ENCODE measurements at places on chromosomes 1 and 21.

- DNase-seq: no peak
Measured at GRCh38 chr1:28644494-28644893, 1.6 kb upstream of the TAF12 start.

DNA sequence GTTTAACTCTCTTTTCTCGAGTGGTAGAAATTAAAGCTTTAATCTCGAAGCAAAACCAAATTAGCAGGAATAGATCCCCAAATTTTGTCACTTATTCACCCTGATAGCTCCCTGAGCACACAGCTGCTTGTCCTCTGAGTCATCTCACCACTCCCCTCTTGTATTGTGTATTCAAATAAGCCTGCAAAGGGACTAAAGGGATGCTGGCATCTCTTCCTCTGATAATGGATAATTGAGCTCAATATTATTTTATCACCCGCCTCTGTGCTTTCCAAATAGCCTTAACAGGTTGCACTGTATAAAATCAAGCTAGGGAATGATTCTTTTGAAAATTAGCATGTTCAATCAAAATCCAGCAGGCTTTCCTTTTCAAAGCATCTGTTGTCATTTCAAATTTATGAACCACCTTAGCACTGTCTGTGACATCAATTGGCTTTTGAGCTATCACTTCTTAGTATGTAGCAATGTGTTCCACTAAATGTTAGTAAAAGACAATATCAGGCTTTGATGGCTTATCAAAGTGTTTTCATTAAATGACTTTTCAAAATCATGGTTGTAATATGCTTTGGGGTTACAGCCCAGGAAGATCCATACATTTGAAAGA is 561.6 kb downstream of the PLA2G4A start:
- DNase-seq: no peak

GRCh38 chr1:156124557-156125483 is 10.3 kb downstream of the LMNA start:
- DNase-seq: no peak

DNA sequence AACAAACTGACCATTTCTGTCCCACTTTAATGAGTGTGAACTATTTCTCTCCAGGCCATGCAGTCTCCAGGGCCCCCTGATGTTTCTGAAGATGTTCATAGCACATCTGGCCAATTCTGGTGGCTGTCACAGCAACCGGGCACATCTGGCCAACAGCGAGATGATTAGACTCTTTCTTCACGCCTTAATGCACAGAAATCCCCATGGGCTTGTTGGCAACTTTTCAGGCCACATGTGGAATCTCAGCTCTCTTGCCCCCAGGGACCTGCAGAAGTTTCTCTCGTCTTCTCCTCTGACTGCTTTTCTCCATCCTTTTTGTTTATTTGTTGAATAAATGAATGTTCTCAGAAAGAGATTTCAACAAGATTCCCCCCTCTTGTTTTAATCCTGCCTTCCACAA is 71.2 kb upstream of the HMGB4 start:
- no peak for DNase-seq

GRCh38 chr1:14761291-14762153 is 163.0 kb downstream of the KAZN start:
- DNase-seq: no peak

DNA sequence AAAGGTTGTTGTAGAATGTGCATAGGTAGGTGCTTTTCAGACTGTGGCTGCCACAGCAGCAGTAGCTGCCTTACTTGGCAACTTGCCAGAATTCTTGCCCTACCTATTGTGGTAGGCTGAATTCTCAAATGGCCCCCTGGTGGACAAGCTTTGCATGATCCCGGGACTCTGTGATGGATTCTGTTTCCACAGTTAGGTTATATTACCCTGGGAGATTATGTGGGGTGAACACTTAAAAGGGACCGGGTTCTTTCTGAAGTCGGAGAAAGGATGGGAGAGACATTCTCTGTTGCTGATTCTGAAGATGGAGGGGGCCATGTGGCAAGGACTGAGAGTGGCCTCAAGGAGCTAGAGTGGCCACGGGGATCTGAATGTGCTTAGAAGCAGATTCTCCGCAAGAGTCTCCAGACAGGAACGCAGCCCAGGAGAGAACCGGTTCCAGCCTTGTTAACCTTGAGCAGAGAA is 32.1 kb upstream of the KCNE1 start:
- no peak for DNase-seq

DNA sequence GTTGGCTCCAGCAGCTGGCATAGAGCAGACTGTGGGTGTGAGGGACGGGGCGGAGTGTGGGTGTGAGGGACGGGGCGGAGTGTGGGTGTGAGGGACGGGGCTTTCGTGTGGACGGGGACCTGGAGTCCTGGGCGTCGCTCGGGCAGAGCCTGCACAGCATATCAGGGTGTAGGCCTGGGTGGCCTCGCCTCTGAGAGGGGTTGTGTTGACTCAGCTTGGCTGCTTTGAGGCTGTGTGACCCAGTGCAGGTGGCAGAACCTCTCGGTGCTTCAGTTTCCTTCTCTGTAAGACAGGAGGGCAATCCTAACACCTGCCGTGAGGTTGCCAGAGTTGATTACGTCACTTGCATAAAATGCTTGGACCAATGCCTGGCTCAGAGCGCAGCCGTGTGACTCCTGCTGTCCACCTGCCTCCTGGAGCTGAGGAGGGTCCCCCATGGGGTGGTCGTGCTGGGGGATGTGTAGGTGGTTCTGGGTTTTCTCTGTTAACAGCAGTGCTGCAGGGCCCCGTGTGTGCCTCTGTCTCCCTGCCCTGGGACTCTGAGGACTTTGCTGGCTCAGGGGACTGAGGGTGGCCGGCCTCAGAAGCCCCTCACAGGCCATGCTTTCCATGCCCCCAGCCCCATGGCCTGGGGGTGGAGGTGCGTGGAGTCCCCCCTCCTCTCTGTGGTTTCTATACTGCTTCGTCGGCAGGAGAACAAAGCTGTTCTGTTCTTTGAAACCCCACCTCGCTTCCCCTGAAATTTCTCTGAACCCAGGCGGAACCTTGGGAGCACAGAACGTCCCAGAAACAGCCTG is 15.4 kb downstream of the PDXK start:
- no peak for DNase-seq

DNA sequence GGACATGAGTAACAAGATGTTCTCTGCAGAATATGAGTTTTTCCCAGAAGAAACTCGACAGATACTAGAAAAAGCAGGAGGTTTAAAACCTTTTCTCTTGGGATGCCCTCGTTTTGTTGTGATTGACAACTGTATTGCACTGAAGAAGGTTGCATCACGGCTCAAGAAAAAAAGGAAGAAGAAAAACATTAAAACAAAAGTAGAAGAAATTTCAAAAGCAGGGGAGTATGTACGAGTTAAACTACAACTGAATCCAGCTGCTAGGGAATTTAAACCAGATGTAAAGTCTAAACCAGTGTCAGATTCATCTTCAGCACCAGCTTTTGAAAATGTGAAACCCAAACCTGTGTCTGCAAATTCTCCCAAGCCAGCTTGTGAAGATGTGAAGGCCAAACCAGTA is 92.5 kb downstream of the TTC3 start:
- DNase-seq: no peak

- DNase-seq: no peak
Measured at GRCh38 chr1:170225781-170226530, 80.2 kb downstream of the NTMT2 start.

DNA sequence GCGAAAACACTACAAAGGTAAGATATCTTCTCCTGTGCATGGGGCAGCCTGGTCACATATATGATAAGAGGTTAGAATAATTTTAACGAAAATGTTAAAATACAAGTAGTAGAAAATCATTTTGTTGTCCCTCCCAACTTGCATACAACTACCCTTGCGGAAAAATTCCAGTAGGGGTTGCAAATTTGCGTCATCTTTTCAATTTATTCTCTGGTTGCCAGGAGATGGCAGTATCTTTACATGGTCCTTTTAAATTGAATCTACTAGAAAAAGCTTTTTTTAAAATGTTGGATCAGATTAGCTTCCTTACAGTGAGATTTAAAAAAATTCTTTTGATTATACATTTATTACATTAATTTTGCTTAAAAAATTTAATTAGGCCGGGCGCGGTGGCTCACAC is 10.9 kb downstream of the S100PBP start:
- no peak for DNase-seq

GRCh38 chr1:243559575-243560162 is 290.4 kb downstream of the AKT3 start:
- DNase-seq: no peak

DNA sequence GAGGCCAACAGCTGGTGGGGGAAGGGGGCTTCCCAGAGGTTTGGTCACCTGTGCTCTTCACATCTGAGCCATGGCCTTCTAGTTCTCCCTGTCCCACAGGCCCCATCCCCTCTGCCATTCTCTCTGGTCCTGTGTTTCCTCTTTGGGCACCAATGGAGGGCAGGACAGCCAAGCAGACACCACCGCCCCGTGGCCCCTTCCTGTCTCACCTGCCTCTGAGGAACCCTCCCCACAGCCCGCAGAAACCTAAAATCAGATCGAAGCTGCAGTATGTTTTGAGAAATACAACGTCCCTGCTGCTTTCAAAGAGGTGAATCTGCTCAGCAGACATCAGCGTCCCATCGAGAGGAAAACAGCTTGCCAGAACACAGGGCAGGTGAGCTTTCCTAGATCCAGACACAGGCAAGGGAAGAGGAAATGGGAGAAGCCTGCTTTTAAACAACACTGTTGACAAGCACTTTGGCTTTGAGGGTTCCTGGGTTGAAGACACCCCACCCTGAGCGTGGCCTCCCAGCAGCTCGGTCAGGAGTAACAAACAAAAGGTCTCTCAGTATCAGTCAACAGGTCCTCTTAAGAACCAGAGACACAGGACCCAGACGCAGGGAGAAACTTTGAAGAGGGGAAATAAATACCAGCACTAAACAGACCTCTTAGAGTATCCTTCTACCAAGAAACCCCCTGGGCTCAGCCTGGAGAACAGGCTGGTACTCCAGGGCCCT is 2.3 kb downstream of the PANK4 start:
- no peak for DNase-seq

GRCh38 chr1:44646261-44647110 is 27.8 kb downstream of the TMEM53 start:
- DNase-seq: no peak

DNA sequence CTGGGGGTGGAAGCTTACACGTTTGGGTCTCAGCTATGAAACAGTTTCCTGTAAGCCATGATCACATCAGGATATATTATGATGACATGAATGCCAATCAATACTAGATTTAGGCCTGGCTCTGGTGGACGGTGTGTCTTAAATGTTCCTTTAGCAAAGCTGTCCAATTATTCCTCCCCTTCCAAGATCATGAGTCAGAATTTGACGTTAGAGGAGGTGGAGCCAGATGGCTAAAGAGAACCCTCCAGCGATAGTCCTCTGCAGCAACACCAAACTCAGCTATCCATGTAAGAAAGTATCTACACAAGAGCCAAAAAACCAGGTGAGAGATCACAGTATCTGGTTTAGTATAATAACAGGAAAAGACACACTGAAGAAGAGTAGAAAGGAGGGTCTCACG is 47.8 kb downstream of the PACC1 start:
- no peak for DNase-seq

DNA sequence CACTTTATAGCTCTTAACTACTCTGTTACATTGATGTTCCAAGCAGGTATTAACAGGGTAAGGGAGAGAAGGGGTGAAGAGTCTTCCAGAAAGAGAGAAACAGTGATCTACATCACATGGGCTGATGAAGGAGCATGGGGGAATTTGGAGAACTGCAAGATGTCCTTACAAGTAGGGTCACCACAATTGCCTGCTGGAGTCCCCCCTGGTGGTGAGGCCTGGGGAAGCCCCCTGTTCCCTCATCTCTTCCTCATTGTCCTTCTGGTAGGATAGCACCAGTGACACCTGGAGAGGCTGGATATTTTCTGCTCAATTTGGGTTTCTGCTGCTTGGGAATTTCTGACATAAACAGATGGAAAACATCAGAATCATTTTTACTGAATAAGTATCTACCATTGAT is 126.6 kb downstream of the RUNX1 start:
- DNase-seq: no peak

GRCh38 chr1:244214009-244214967 is 163.2 kb downstream of the ZBTB18 start:
- DNase-seq: no peak

DNA sequence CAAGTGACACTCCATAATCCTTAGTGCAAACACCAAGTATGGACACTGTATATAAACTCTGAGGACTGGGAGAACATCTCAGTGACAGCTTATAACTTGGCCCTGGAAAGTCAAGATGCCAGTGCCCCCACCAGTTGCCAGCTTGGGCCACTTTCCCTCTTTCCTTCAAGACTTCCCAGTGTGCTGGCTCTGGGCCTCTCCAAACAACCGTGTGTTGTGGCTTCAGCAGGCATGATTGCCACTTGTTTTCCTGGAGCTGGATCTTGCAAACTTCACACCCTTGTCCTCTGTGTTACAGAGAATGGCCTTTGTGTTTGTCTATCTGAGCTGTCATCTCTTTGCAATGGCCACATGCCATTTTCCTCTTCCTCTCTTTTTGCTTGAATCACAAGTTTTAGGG is 37.0 kb downstream of the CCDC185 start:
- no peak for DNase-seq

DNA sequence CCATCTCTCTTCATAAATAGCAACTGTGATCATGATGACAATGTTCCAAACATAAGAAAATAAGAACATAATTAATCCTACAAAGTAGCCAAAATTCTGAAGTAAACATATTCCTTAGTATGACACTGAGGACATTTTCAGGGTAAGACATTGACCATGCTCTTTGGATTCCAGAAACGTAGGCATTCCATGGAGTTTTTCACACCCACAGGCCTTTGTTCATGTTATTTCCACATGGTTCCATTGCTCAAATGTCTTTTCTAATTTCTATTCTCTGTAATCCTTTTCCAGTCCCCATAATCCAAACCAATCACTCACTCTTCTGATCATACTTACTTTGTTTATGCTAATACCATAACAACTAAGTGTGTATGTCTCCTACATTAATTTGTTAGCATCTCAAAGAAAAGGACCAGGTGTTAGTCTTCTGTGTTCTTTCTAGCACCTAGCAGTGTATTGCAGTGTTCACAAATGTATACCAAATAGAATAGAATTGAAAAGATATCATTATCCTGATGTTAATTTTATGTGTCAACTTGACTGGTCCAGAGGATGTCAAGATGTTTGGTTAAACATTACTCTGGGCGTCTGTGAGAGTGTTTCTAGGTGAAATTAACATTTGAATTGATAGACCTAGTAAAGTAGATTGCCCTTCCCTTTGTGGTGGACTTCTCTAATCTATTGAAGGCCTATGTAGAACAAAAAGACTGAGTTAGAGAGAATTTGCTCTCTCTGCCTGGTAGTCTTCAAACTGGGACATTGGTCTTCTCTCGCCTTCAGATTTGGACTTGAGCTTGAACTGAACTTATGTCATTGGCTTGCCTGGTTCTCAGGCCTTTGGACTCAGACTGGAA is 516.6 kb downstream of the PTPRC start:
- DNase-seq: no peak

DNA sequence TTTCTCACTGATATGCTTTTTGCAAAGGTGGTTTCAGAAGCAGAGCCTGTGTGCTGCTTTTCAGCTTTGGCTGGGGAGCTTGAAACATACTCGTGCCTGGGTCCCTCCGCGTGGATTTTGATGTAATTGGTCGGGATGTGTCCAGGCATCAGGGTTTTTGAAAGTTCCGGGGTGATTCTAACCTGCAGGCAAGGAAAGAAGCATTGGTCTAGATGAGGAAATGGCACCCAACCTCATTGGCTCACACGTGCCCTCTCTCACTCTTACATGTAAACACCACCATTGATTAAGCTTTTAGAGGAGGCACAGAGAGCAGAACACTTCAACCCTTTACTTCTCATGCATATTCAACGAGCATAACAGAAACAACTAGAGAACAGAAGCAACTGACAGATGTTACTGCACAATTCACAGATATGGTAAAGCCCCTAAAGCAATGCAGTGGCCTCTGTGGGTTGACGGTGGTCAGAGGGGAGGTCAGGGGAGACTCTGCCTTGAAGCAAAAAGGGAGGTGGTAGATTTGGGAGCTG is 112.1 kb downstream of the TLR5 start:
- DNase-seq: no peak

Measured in NCI-H1417 treated with DMSO at 0.1 percent for 48 hours (cell line).